ENCODE measurements at places on chromosomes 2 and 18.

DNA sequence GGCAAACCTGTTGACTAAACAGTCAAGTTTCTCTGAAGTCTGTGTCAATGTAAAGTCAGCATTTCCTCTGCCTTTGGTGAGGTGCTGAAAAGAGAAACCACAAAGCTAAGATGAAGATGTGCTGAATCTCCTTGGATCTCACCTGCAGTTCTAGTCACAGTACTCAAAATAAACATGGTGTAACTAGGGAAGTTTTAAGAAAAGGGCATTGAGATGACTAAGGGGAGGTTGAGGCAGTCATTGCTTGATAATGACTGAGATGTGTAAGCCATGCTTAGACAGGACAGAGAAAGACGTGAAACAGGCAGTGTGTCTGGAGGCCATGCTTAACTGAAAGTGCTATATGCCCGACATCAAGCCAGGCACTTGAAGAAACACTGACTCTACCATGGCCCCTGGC is 1010.0 kb upstream of the CELF4 start:
- DNase-seq = peak; percentile 40

DNA sequence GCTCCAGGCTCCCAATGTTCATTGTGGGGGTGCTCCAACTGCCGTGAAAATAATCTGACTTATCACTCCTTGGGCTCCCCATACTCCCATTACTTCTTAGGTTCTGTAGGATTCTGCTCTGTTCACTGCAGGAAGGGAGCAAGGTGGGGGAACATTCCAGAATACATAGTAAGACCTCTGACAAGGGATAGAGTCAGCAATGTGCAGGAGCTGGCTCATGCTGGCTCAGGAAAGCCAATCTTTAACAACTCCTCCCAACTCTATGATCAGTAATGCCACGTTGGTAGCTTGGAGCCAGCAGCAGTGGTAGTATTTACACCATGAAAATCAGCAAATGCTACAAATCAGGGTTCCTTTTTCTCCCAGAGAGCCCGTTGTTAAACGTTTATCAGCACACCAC is 44.4 kb downstream of the FECH start:
- DNase-seq = no peak

DNA sequence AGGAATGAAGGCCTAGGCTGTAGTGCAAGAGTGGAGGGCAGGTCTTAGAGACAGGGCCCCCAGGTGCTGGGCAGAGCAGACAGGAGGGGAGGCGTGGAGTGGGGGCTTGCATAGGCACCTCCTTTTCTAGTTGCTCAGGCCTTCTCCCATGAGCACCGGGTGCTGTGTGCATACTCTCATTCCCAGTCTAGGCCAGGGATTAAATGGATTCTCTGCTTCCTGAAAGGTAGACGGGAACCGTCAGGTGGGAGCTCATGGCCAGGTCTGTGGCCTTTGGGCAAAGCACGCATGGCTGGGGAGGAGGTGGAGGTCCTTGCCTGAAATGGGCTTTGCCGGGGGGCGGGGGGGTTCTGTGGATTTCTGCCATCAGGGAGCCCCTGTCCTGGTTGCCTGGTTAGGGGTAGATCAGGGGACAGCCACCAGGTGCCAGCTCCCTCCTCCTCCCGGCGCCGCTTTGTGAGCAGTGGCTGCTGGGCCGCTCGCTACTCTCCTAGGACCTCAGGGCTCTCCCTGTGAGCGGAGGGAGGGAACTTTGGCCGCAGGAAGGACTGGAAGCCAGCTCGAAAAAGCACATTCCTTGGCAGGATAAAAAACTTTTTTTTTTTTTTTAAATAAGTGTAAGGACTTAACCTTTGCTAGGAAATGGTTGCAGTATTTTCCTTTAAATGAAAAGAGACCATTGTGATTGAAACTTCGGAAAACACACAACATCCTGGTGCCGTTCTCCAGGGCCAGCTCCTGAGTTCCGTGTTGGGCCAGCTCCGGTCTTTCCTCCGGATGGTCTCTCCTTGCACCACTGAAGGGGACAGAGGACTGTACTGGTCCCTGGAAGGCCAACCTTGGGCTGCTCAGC is 82.8 kb upstream of the HAAO start:
- DNase-seq = no peak

DNA sequence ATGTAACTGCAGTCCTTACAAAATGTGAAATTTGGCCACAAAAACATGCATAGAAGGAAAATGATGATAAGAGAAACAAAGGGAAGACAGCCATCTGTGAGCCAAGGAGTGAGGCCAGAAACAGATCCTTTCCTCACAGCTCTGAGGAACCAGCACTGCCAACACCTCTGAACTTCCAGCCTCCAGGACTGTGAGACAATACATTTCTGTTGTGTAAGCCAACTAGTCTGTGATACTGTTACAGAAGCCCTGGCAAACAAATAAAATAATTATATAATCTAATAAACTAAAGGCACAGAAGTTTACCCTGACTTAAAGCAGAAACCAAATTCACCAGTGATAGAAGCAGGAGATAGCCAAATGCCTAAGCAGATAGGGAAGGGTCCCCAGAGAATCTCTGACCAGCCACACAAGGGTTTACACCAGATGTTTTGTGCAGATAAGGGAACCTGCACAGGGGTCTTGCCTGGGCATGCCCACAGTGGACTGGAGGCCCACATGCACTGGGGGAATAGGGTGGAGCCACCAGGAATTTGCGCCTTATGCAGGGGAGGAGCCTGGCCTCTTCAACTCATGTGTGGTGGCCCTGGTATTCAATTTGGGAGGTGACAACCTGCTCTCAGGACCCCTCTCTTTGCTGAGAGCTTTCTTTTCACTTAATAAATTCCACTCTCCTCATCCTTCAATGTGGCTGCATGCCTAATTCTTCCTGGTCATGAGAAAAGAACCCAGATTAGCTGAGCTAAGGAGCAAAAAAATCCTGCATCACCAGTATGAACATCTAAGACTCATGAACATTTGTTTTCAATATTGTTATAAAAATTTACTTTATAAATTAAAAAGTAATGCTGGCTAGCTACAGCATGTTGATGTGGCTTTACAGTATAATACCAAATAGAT is 3.8 kb upstream of the GCC2 start:
- DNase-seq = peak; percentile 58

- DNase-seq = no peak
Measured at GRCh38 chr2:228847684-228848083, 423.4 kb downstream of the PID1 start.

- no peak for DNase-seq
Measured at GRCh38 chr2:1947316-1947715, 203.0 kb upstream of the PXDN start.

DNA sequence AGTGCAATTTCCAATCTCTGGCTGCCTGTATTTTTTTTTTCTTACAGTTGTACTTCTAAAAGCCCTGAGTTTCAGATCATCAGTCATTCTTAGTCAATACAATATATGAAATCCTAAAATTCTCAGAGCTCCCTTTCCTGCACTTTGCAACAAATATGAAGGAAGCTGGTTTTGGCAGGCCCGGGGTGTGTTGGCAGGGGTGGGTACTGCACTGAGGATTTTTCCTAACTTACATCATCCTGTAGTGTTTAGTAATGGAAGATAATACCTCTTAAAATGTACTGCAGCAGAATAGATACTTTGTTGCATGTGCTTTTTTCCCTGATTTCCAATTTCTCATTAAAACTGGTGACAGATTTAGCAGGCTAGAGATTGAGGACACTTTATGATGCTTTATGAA is 374.6 kb downstream of the PTH2R start:
- DNase-seq = no peak

DNA sequence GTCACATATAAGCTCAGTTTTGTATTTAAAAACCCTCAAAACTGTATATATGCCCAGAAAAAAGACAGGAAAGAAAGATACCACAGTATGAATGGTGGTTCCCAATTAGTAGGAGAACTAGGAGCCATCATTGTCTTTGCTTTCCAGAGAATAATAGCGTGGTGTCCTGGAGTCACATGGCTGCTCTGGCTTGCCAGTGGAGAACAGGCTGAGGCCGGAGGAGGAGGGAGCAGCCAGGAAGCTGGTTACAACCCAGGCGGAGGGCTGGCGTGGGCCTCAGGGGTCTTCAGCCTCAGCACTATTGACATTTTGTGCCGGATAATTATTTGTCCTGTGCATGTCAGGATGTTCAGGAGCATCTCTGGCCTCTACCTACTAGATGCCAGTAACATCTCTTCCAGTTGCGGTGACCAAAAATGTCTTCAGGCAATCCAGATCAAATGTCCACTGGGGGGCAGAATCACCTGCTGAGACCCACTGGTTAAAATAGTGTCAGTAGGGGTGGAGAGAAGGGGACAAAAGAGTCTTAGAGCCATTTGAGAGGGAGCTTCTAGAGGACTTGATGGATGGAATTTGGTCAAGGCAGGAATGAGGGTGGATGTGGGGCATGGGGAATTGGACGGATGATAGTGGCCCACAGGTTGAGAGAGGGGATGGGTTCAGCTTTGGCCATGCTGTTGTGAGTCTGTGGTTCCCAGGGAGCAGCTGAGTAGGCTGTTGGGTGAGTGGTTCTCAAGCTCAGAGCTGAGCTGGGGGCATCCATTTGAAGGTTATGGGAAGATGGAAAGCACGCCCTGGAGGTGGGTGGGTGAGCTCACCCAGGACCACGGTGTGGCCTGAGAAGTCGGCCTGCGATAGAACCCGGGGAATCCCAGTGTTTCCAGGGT is 144.9 kb downstream of the AGAP1 start:
- DNase-seq = no peak

All from common myeloid progenitor, CD34-positive (primary cell).